ENCODE measurements at places on chromosomes 2 and 18.

DNA sequence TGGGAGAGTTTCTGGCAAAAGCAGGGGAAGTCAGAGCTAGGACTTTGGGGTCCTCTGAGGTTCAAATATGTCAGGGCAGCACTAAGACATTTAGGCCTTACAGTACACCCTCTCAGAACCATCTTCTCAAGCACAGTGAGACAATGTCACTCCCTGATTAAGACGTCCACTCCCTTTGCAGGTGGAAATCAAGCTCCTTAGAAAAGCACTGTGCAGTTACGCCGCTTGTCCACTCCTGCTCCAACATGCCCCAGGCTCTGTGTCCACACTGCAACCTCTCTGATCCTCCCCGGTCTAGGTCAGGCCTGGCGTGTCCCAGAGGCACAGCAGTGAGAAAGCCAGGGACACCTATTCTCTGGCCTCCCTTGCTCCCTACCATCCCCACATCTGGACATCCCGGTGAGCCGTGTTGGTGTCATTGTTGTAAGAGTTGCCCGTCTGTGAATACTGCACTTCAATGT lies 528.6 kb upstream of the ID2 start:
- DNase-seq, result no peak

- no peak for DNase-seq
Measured at GRCh38 chr18:2681993-2682603, 26.6 kb downstream of the SMCHD1 start.

GRCh38 chr18:31965316-31965970 lies 22.5 kb upstream of the TRAPPC8 start:
- DNase-seq, result no peak

- peak; percentile 22 for DNase-seq
Measured at GRCh38 chr2:10036095-10036884, 7.1 kb upstream of the KLF11 start.

- no peak for DNase-seq
Measured at GRCh38 chr2:143823296-143823695, 694.1 kb downstream of the ARHGAP15 start.
